Heart right ventricle (tissue), 16 donors: ENCODE measurements at places on chromosomes 3 and 15.
A peak's percentile ranks its signal among the peaks of the same experiment; 100 is the strongest.

GRCh38 chr15:31392761-31393401 is 66.2 kb downstream of the KLF13 start:
- no peak for DNase-seq
- H3K4me1 ChIP-seq: peaks cover 4% of the 10 kb centered on the region
- peak overlapping the region; percentile 73 for H3K4me3 ChIP-seq
- H3K27ac ChIP-seq: peak overlapping the region; percentile 96

GRCh38 chr15:59191855-59192237 is 14.8 kb upstream of the LDHAL6B start:
- no peaks in the 10 kb centered on the region for H3K27me3 ChIP-seq
- DNase-seq: no peak
- no peaks in the 10 kb centered on the region for H3K36me3 ChIP-seq
- H3K27ac ChIP-seq: no peak overlapping the region
- no peak overlapping the region for H3K4me3 ChIP-seq

GRCh38 chr3:64410226-64410625 is 185.0 kb upstream of the PRICKLE2 start:
- H3K4me1 ChIP-seq: no peaks in the 10 kb centered on the region
- no peak for DNase-seq
- no peak overlapping the region for H3K4me3 ChIP-seq
- H3K27ac ChIP-seq: no peak overlapping the region

DNA sequence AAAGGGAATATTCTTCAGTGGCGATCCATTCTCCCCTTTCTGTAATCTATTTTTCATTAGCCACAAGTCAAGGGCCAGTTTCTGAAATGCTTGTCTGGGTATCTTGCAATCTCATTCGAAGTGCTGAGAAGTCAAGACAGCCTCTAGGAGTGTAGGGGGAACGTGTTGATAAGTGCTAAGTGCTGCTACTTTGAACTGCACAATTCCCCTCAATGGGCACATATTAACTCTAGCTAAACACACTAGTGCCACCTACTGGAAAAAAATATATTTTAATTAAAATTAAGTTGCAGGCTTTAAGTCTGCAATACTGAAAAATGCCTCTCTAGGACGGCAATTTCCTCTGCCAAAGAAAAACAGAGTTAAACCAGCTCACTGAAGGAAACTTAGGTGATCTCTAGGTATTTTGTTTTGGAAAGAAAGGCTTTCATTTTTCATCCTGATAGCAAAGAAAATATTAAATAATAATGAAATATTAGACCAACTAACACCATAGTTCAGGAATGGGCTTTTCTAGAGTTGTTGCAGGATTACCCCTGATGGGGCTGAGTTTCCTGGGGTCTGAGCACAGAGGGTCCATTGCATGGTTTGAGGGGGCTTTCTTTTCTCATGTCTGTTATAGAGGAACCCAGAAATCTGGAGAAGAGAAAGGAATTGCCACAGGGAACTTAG is 181.9 kb upstream of the KBTBD8 start:
- no peaks in the 10 kb centered on the region for H3K4me1 ChIP-seq
- no peak overlapping the region for H3K4me3 ChIP-seq
- H3K27me3 ChIP-seq: no peaks in the 10 kb centered on the region
- H3K36me3 ChIP-seq: no peaks in the 10 kb centered on the region

DNA sequence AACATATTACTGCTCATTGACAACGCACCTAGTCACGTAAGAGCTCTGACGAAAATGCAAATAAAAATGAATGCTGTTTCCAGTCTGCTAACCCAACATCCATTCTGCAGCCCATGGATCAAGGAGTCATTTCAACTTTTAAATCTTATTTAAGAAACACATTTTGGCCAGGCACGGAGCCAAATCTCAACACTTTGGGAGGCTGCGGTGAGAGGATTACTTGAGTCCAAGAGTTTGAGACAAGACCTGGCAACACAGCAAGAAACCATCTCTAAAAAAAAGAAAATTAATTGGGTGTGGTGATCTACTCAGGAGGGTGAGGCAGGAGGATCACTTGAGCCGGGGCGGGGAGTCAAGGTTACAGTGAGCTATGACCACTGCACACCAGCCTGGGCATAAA is 22.4 kb upstream of the TM4SF19 start:
- DNase-seq: no peak
- no peak overlapping the region for H3K4me3 ChIP-seq
- H3K36me3 ChIP-seq: peaks cover 85% of the 10 kb centered on the region

GRCh38 chr3:172981407-172981983 is 159.5 kb downstream of the SPATA16 start:
- H3K4me3 ChIP-seq: no peak overlapping the region
- DNase-seq: no peak
- no peaks in the 10 kb centered on the region for H3K36me3 ChIP-seq
- H3K4me1 ChIP-seq: no peaks in the 10 kb centered on the region
- H3K27ac ChIP-seq: no peak overlapping the region
- no peaks in the 10 kb centered on the region for H3K27me3 ChIP-seq

DNA sequence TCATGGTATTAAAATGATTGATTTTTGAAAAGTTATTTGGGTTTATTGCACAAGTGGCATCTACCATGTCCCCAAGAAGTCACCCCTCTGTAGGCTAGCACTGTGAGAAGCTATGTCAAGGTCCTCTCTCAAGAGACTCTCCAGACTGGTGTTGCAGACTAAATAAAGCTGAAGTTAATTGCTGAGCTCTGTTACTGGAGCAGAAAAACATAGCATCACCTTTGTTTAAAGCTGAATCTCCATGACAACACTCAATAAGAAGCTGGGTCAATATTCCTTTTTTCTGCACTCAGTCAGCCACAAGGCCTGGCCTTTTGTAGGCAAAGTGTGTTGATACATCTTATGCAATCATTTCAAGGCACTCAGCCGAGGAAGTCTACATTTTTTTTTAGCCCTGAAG is 806.6 kb upstream of the LMCD1 start:
- no peaks in the 10 kb centered on the region for H3K4me1 ChIP-seq
- H3K27me3 ChIP-seq: no peaks in the 10 kb centered on the region
- no peak for DNase-seq

GRCh38 chr15:37096558-37097143 is 3.7 kb downstream of the MEIS2 start:
- peaks cover 3% of the 10 kb centered on the region for H3K27me3 ChIP-seq
- peak overlapping the region; percentile 96 for H3K27ac ChIP-seq
- peak overlapping the region; percentile 76 for H3K4me3 ChIP-seq
- DNase-seq: no peak
- no peaks in the 10 kb centered on the region for H3K4me1 ChIP-seq
- H3K36me3 ChIP-seq: peaks cover 18% of the 10 kb centered on the region

DNA sequence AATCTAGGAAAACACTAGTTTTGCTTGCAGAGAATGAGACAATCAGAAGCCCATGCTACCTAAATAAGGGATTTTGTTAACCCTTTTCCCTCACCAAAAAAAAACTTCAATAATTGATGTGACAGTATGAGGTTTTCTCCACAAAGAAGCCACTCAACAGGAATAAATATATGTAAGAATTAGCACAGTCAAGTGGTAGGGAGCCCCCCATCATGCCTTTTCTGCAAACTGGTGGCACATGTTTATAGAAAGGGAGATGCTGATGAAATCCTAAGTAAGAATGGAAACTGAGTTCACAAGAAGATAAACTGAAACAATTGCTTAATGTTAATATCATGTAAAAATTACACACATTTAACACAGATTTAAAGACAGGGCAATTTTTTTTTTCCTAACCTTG is 51.0 kb downstream of the PHC3 start:
- no peak for DNase-seq
- no peak overlapping the region for H3K4me3 ChIP-seq

GRCh38 chr3:34065901-34066300 is 267.5 kb downstream of the PDCD6IP start:
- H3K4me3 ChIP-seq: no peak overlapping the region
- no peaks in the 10 kb centered on the region for H3K4me1 ChIP-seq
- no peak for DNase-seq
- H3K27me3 ChIP-seq: no peaks in the 10 kb centered on the region

GRCh38 chr15:62403164-62403809 is 238.2 kb upstream of the C2CD4B start:
- H3K4me3 ChIP-seq: no peak overlapping the region
- no peak for DNase-seq
- no peak overlapping the region for H3K27ac ChIP-seq

DNA sequence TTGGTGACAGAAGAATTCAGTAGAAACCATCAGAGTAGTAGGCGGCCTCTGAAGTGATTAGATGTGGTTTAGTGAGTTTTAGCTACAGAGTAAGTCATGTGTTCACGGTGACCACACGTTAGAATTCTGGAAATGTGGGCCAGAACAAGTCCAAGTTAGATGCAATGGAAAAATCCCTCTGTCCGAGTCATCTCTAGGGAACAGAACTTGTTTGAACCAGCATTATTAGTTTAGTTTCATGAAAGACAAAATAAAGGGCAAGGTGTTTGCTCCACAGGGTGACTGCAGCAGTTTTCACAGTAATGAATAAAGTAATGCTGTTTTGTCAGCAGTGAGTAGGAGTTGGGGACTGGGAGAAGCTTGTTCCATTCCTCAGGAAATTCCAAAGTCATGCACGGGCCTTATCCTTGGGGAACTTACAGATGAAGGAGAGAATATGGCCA is 100.2 kb downstream of the CGNL1 start:
- no peaks in the 10 kb centered on the region for H3K4me1 ChIP-seq
- no peak for DNase-seq
- no peaks in the 10 kb centered on the region for H3K36me3 ChIP-seq
- H3K27ac ChIP-seq: peak overlapping the region; percentile 29
- no peak overlapping the region for H3K4me3 ChIP-seq
- H3K27me3 ChIP-seq: no peaks in the 10 kb centered on the region

DNA sequence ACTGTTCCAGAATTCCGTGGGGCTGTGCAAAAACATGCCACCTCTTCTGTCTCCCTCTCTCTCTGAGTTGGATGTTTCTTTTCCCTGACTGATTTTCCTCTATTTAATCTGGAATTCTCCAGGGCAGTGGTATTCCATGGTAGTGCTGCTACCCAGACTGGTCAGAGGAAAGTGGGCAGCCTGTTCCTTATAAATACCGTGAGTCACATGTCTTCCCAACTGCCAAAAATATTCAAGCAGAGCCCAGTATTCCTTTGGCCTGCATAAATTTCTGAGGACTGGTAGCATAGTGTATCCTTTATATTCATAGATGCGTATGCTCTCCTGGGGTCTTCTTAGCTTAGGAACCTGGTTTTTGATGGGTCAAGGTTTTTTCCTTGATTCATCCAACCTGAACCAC is 40.9 kb downstream of the CEMIP start:
- H3K4me3 ChIP-seq: no peak overlapping the region
- no peaks in the 10 kb centered on the region for H3K36me3 ChIP-seq
- no peak overlapping the region for H3K27ac ChIP-seq
- no peaks in the 10 kb centered on the region for H3K27me3 ChIP-seq
- DNase-seq: no peak

- no peaks in the 10 kb centered on the region for H3K36me3 ChIP-seq
- H3K4me1 ChIP-seq: no peaks in the 10 kb centered on the region
- H3K27ac ChIP-seq: no peak overlapping the region
- H3K4me3 ChIP-seq: no peak overlapping the region
- H3K27me3 ChIP-seq: no peaks in the 10 kb centered on the region
- no peak for DNase-seq
Measured at GRCh38 chr15:69217381-69217780, 56.9 kb downstream of the GLCE start.

DNA sequence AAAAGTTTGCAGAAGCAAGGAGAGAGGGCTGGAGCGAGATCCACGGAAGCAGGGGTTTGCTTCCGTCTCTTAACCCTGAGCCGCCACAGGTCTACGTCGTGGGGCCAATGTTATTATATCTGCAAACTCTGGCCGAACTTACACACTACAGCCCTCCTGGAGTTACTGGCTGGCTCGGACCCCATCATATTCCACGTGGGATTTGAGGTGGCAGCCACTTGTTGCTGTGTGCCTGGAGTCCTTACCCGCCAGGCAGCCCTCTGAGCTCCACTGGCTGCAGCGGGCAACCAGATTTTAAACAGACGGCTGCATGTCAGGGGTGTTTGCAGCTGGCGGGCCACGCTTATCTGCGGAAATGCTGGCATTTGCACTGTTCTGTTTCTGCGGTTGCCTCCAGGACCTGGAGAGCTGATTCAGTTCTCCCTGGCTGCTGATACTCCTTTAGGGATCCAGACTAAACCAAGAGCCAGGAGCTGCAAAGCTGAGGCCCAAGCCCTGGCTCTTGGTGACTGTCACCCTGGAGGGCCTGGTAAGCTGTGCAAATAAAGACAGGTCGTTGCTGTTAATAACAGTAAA is 34.7 kb downstream of the TM2D3 start:
- no peaks in the 10 kb centered on the region for H3K27me3 ChIP-seq
- H3K27ac ChIP-seq: peak overlapping the region; percentile 35

- H3K4me3 ChIP-seq: no peak overlapping the region
- no peaks in the 10 kb centered on the region for H3K36me3 ChIP-seq
- H3K4me1 ChIP-seq: no peaks in the 10 kb centered on the region
- H3K27me3 ChIP-seq: no peaks in the 10 kb centered on the region
- H3K27ac ChIP-seq: no peak overlapping the region
- no peak for DNase-seq
Measured at GRCh38 chr3:122358703-122359032, 24.4 kb downstream of the MIX23 start.

DNA sequence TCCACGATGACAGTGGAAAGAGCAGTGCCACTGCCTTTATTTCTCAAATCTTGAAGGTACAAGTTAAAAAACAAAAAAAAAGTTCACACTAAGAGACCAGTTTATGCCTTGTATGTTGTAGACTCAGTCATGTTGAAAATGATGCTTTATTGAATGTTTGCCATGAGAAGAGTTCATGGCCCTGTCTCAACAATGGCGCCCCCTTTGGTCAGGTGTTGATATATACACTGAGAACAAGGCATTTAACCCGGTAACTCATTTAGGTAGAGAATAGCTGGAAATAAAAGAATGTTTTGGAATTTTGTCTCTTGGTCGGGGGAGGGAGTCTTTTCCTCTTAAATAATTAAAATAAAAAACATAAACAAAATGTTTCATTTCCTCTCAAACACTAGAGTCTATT is 145.6 kb upstream of the SLC2A2 start:
- H3K27me3 ChIP-seq: no peaks in the 10 kb centered on the region
- H3K36me3 ChIP-seq: no peaks in the 10 kb centered on the region
- H3K27ac ChIP-seq: no peak overlapping the region

DNA sequence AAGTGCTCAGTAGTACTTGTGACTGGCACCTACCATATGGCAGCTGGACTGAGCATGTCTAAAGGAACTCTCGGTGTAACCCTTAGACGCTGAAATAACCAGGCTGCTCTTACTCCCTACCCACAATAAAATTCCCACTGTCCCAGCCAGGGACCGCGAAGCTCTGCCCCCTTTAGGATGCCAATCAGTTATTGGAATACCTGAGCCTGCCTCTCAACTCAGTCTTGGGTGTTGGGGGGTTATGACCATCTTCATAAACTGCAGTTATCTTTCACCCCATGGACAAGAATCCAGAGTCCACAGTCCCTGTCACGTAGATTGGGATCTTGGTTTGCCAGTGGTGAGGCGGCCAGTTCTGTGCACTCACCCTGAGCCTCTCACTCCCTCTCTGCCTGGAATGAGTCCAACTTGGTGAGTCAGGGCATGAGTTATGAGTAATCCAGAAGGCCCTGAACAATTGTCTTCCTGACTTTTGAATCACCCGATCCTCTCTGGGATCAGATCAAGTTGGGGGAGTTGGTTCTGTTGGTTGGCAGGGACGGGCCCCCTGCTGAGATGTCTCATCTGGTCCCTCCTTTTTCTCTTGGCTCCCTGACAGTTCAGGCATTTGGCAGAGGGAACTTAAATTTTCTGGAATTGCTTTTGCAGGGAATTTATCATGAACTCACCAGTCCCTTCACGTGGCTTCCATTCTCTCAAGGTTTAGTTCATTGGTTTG is 120.1 kb upstream of the UBE2E1 start:
- no peaks in the 10 kb centered on the region for H3K4me1 ChIP-seq
- H3K27me3 ChIP-seq: no peaks in the 10 kb centered on the region
- no peaks in the 10 kb centered on the region for H3K36me3 ChIP-seq
- no peak overlapping the region for H3K4me3 ChIP-seq
- peak overlapping the region; percentile 1 for H3K27ac ChIP-seq

GRCh38 chr15:64001148-64001547 is 45.1 kb downstream of the DAPK2 start:
- DNase-seq: no peak
- no peak overlapping the region for H3K27ac ChIP-seq
- H3K4me3 ChIP-seq: no peak overlapping the region
- peaks cover 50% of the 10 kb centered on the region for H3K4me1 ChIP-seq
- no peaks in the 10 kb centered on the region for H3K36me3 ChIP-seq
